Glomerular endothelial cell (primary cell): ENCODE measurements at places on chromosomes 5 and 9. TPM values are rescaled to one million over a fixed set of nuclear protein-coding genes. Genes with fewer than 3 reads are reported as not detected.

PSAT1 gene
- 15.5 and 22.7 TPM in 2 replicates for total RNA-seq

SLC36A3 gene
- not detected in 2 replicates for total RNA-seq

DNA sequence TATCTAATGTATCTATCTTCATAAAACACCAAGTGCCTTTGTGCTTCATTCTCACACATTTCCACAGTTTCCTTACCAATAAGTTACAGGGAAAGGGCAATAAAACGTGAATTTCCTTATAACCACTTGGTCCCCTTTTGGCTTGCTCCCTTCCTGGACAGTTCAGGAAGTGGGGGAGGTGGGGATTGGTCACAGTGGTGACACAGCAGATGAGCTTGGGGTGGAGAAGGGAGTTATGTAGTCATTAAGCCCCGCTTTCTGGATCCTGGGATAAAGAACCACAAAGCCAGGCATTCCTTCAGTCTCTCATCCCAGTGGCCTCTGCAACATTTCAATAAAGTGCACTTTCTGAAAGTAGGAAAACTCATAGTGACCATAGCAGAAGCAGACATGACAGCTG, 47.1 kb upstream of the FYB1 start:
- DNase-seq = no peak

- no peak for DNase-seq
Observed at GRCh38 chr9:122988920-122989621, 44.4 kb upstream of the GPR21 start.

GGTA1 gene
- 4.5 and 7.4 TPM in 2 replicates for total RNA-seq

- DNase-seq = no peak
Observed at GRCh38 chr9:120942186-120943001, 15.8 kb upstream of the TRAF1 start.

GRCh38 chr5:2300861-2301574, 418.3 kb upstream of the IRX4 start:
- no peak for DNase-seq

SUSD3 gene
- total RNA-seq = not detected in 2 replicates

DNA sequence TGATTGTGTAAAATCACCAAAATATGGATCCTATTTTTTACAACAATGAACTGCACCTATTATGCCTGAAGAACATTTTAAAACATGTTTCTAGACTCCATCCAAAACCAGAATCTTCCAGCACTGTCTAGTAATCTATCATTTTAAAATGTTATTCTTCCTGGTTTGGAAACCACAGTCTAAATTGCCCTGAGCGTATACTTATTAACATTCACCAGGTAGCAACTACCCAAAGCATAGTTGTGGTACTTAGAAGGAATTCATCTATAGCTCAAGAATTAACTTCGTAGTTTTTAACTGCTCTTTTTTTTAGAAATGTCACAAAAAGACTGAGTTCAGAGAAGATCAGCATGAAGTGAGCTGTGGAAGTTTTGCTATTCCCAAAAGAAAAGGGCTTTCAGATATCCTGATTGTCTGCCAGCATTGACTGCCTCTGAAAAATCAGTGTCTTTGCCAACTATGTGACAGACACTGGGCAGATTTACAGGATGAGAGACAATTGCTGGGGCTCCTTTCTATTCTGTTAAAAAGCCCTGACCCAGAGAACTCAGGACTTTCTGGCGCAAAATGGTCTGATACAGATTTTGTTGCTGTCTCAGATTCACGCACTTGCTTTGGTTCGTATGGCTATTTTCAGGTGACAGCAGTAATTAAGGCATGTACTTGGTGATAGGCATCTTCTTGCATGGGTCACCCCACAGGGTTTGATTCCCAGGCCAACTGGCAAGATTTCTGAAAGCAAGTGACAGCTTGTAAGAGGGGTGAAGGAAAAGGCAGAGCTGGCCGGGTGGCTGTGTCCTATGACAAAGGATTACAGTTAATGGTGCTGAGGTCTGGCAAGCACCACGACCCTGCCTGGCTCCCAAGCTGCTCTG, 152.5 kb upstream of the RAI14 start:
- DNase-seq = no peak

DNA sequence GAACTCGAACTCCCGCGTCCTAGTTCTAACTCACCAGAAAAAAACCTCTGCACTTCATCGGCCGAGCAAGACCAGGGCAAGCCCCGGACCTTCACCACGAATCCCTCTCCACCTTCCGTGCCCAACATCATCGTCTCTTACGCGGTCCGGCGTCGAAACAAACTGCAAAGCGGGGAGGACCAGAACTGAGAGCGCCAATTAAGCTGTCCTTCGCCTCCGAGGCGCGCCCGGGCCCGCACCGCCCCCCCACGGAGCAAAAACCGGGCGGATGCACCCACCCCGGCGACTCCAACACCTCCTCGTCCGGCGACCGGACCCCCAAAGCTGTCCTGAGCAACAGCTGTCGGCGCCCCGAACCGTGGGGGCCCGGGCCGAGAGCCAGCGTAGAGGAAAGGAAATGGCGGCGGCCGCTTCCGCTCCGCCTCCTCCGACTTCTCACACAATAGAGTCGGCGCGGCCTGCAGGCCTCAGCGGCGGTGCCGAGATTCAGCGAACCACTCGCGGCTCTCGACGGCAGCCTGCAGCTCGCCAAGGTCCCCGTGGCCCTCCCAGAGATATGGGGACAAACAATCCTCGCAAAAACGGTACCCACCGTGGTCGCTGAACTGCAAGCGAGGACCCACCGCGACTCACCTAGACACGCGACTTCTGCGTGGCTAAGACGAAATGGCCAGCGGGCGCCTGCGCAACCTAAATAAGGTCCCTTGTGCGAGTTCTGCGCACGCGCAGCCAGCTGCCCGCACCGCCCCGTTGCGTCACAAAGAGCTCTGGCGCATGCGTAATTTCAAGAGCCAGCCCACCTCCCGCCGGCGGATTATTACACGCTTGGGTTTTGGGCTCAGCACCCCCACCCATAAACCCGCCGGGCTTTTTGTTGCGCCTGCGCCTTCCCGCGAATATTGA, at the start of gene HNRNPH1:
Gene HNRNPH1, minus strand, starts transcription at position 669 of the 903 bp plus-strand sequence. Its CDS starts 538 bp downstream, at position 131.
- peak; percentile 90 for DNase-seq

- DNase-seq = peak; percentile 34
Observed at GRCh38 chr9:130240410-130241197, 25.0 kb upstream of the HMCN2 start.

- DNase-seq = no peak
Observed at GRCh38 chr5:6543346-6543730, 89.5 kb downstream of the NSUN2 start.

- no peak for DNase-seq
Observed at GRCh38 chr9:89993678-89994630, 389.1 kb downstream of the GADD45G start.

GRCh38 chr9:76338418-76338817, 55.8 kb downstream of the RFK start:
- no peak for DNase-seq

BTNL3 gene
- not detected in 2 replicates for total RNA-seq

DNA sequence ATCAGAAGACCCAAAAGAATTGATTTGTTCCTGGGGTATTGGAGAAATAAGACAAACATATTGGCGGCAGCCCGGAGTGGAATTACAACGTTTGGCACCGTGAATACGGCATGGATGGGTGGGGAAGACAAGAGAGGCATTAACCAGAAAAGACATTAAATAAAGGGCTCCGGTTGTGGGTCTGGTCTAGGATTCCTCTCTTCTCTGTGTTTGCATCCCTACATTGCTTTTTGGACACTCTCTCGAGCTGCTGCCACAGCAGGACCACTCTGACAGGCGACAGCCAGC, 138.7 kb upstream of the PALM2AKAP2 start:
- DNase-seq = no peak

FAM153A gene
- not detected in 2 replicates for total RNA-seq

PDGFRB gene
- total RNA-seq = 5.1 and 13.0 TPM in 2 replicates

FAM151B gene
- total RNA-seq = 1.3 and 3.8 TPM in 2 replicates

TMEM174 gene
- total RNA-seq = not detected in 2 replicates

DNA sequence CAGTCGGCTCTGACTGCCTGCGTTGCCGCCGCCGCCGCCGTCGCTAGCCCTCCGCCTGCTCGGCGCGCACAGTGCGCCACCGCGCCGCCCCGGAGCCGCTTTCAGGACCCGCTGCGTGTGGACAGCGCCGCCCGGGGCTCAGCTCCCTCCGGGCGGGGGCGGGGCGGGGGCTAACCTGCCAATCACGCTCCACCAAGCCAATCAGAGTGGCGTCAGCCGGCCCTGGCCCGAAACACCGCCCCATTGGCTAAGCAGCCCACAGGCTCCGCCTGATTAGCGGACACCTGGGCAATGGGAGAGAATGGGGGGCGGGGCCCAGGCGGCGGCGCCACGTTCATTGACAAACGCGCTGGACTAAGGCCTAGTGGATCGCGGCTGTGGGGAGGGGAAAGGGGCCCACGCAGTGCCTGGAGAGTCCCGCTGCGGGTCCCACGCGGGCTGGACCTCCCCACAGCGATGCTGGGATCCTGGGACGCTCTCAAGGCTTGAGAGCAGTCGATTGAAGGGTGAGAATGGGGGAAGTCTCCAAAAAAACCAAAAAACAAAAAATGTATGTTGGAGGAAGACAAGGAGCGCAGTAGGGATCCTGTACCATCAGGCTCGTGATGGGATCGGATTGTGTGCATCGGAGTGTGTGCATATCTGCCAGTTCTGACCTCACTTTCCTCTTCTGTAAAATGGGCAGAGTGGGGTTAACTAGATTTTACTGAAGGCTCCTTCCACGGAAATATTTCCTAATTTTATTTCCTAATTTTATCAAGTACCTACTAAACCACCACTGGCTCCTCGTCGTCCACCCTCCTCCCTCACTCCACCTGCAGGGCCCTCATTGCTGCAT, 6.3 kb downstream of the PAX5 start:
- peak; percentile 44 for DNase-seq

GRCh38 chr9:70205366-70206020, 53.3 kb upstream of the SMC5 start:
- no peak for DNase-seq

DNA sequence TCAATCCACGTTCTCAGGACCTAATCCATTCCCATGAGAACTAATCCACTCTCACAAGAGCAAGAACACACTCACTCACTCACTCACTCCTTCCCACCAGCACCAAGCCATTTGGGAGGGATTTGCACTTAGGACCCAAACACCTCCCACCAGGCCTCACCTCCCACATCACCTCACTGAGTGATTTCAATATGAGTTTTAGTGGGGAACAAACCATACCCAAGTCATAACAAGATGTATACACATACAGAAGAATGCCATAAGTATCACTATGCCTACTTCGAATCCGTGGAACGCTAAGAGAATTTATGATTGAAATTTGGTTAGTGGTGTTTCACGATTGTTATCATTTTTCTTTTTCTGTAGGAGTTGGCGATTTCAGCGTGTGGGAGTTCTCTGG, 29.3 kb upstream of the CTSL start:
- DNase-seq = no peak

- no peak for DNase-seq
Observed at GRCh38 chr5:12695651-12696050, 791.4 kb upstream of the CTNND2 start.

SPINK6 gene
- total RNA-seq = not detected in 2 replicates

DNA sequence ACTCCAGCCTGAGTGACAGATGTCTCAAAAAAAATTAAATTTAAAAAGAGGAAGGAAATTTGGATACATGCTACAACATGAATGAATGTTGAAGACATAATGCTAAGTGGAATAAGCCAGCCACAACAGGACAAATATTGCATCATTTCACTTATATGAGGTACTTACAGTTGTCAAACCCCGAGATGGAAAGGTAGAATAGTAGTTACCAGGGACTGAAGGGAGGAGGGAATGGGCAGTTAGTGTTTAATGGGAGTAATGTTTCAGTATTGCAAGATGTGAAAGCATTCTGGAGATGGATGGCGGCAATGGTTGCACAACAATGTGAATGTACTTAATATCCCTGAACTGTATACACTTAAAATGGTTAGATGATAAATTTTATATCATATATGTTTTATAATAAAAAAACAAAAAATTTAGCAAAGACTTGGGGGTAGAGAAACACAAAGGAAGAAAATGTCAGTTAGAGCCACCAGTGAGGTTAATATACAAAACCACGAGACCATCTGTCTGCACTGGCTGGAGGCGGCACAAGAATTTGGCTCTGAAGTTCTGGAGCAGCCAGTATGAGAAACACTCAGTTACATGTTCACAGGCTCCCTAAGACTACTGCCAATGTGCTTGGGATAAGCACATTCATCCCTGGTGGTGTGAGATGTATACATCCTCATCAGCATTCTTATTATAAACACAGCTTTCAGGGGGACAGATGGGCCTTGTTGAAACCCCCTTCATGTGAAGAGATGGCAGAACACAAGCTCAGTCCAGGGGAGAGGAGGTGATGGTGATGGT, 37.0 kb upstream of the RPS23 start:
- no peak for DNase-seq
